Stimulated activated CD4-positive, alpha-beta T cell treated with anti-CD3 and anti-CD28 coated beads, TNF-alpha, amount 100 ng/mL, for 48 hours (primary cell): ENCODE measurements at places on chromosomes 11 and 22.

GRCh38 chr22:21669026-21669425 is 3.2 kb downstream of the PPIL2 start:
- DNase-seq, result no peak

GRCh38 chr11:94513091-94513490 is 830 bp downstream of the C11orf97 start:
- DNase-seq, result no peak

DNA sequence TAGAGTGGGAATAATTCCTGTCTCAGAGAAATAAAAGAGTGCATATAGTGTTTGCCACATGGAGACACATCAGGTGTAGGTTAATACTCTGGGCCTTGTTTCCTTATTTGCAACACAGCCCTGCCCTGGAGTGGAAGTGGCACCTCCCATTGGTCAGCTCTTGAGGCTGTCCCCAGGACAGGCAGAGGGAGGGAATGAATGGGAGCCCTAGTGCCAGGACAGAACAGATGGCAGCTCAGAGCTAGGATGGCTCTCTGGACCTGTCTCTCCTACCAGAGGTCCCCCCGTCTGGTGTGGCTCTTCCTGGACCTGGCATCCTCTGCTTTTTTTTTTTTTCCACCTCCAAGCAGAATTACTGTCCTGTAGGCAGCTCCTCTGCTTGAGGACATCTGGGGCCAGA is 35.6 kb downstream of the LIMK2 start:
- DNase-seq, result no peak

DNA sequence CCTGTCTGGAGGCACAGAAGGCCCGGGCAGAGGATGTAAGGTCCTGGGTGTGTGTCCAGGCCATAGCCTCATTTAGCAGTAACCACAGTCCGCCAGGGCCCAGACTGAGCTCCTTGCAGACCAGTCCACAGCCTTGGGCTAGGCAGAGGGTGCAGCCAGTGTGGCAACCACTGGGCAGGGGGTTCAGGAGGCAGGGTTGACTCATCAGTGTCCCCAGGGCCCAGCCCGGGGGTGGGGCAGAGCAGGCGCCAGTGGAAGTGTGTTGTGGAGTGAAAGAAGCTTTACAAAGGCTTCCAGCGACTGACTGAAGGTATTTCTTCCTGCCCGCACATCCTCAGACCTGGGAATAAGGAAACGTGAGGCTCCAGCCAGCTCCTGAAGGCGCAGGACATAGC is 27.7 kb upstream of the WNT11 start:
- no peak for DNase-seq

- DNase-seq, result no peak
These were observed 654.2 kb downstream of the NELL1 start for GRCh38 chr11:21323617-21324016.
